ENCODE measurements at places on chromosomes 16 and 17. TPM values are rescaled to one million over a fixed set of nuclear protein-coding genes. Genes with fewer than 3 reads are reported as not detected.

SLC16A13 gene
- 2.2 TPM for total RNA-seq

KRTAP2-1 gene
- not detected for total RNA-seq

DNA sequence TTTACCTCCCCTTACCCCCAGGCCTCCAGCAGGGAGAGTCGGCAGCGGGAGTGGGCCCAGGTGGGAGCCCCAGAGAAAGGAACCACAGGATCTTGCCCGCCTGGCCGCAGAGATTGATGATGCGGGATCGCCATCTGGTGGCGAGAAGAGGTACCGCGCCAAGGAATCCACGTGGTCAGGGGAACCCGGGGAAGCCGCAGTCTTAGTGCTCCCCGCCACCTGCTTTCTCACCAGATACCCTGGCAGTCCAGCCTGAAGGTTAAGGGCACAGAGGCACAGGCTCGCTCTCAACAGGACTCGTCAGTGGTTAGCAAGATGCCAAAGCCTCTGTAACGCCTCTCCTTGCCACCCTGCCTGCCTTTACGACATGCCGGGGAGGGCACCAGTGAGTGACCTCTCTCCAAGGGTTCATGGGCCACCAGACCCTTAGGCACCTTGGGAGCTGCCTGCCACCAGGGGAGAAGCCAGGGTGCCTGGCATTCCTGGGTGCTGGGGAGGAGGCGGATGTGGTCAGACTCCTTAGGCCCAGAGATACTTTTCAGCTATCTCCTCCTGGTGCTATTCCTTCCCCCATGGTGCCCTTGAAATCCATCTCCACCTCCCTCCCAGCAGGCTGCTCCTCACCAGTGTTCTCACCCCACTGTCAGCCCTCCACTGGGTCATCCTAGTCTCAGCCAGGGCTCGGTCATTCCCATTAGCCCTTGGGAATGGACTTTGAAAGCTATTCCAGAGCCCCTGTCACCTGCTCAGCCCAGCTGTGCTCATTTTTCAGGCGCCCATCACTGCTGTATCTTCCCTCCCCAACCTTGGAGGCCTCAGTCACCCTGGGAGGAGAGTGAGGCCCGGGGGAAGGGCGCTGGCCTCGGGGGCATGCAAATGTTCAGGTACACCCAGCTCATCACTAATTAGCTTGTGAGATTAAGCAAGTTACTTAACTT is 5.5 kb upstream of the RHBDF2 start:
- peak; percentile 93 for DNase-seq

MPP3 gene
- total RNA-seq: 23.4 TPM

- no peak for DNase-seq
These were observed 89.5 kb downstream of the STH start for GRCh38 chr17:46088595-46088994.

ACE gene
- 5.6 TPM for total RNA-seq

TOX3 gene
- total RNA-seq: 1.0 TPM

ITGAX gene
- total RNA-seq: 19.3 TPM

ZG16 gene
- not detected for total RNA-seq

TMIGD1 gene
- total RNA-seq: not detected

All from omental fat pad (tissue), 4 donors.